Motor neuron (in vitro differentiated cells): ENCODE measurements at places on chromosomes 3 and 15. TPM values are rescaled to one million over a fixed set of nuclear protein-coding genes. Genes with fewer than 3 reads are reported as not detected.

Gene CELSR3
- 32.2 and 35.8 TPM in 2 replicates for total RNA-seq

Gene FGF7
- 0.05 and 0.38 TPM in 2 replicates for total RNA-seq

Gene CRABP1
- total RNA-seq: 539 and 545 TPM in 2 replicates

Gene RBPMS2
- total RNA-seq: 0.37 and 0.47 TPM in 2 replicates

Gene LRRC2
- 0.53 and 1.2 TPM in 2 replicates for total RNA-seq

Gene PLAAT1
- 0.71 TPM in 1 of 2 replicates, not detected in the other for total RNA-seq

Gene ECE2
- 0.10 and 0.65 TPM in 2 replicates for total RNA-seq

Gene CSPG5
- total RNA-seq: 0.99 and 3.2 TPM in 2 replicates

Gene GOLGA6L4
- 1.9 and 4.0 TPM in 2 replicates for total RNA-seq

Gene AHSG
- total RNA-seq: not detected in 2 replicates
